ENCODE measurements at places on chromosomes 7 and 10. TPM values are rescaled to one million over a fixed set of nuclear protein-coding genes. Genes with fewer than 3 reads are reported as not detected.

DNA sequence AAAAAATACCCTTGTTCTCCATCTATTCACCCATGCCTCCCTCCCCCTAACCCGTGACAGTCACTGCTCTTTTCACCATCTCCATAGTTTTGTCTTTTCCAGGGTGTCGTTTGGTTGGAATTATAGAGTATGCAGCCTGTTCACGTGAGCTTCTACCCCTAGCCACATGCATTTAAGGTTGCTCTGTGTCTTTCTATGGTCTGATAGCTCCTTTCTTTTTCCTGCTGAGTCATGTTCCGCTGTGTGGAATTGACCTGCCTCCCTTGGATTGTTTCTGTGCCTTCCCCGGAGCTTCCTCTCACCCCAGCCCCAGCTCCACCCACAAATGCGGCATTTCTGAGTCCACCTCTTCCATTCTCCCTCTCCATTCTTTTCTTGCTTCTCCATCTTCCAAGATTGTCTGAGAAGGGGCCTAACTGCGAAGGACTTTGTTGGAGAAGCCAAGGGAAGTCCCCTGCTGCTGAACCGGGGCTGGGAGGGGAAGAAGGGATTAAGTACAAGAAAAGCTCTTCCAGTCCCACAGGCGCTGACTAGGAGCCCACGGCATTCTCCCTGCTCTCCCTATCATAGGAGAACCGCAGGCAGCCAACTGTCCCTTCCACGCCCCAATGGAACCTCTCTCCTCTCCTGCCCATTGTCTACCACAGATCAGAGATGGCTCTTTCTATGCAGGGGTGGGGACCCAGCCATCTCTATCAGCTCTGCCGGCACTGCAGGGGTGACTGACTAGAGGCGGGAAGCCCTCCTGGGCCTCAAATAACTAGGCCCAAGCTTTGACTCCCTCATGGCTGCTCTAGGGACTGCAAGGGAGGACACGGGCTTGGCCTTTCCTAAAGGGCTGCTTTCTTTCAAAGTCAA, 87.5 kb upstream of the ANLN start:
- no peak for DNase-seq

GRCh38 chr10:47145290-47145934, 154.6 kb upstream of the GDF10 start:
- no peak for DNase-seq

DNA sequence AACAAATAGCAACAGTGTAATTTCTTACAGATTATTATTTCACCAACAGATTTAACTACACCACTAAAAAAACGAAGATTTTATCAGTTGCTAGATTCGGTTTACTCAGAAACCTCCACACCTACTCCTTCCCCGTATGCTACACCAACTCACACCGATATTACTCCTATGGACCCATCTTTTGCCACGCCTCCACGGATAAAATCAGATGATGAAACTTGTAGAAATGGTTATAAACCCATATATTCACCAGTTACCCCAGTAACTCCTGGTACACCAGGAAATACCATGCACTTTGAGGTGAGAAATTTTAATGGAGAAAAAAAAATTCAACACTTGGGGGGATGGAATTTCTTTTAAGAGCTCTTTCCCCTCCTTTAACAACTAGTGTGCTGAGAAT, 92.5 kb downstream of the KMT2E start:
- no peak for DNase-seq

DNA sequence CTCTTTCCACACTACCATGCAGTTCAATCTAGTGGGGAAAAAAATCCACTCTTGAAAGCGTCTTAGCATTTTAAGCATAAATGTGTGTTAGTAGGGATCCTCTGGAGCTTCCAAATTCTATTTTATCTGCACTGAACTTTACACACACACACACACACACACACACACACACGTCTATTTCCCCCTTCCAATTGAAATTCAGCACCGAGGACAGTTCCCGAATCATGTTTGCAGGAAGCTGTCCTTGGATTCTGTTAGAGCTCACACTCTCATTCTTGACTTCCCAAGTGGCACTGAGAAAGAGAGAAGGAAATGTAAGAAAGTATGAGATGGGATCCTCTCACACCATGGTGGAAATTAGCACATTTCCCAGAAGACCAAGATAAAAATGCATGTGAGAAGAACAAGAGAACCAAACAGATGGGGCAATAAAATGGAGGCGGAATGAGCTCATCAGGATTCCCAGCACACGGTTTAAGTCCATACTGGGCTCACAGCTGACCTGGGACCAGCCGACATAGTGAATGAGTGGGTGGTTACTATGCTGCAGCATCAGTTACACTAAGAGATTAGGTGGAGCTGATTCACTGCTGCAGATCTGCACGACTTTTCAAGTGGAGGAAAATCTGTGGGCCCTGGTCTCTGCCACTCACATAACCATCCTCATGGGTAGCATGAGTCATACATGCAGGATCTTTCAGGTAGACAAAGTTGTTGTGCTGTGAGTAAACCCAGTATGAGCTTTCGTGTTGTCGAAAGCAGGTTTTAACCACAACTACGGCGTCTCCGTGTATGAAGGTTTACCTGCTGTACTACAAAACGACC, 3.3 kb upstream of the NPTX2 start:
- DNase-seq: no peak

- no peak for DNase-seq
Measured at GRCh38 chr10:15123749-15124184, 26.6 kb downstream of the RPP38 start.

DNA sequence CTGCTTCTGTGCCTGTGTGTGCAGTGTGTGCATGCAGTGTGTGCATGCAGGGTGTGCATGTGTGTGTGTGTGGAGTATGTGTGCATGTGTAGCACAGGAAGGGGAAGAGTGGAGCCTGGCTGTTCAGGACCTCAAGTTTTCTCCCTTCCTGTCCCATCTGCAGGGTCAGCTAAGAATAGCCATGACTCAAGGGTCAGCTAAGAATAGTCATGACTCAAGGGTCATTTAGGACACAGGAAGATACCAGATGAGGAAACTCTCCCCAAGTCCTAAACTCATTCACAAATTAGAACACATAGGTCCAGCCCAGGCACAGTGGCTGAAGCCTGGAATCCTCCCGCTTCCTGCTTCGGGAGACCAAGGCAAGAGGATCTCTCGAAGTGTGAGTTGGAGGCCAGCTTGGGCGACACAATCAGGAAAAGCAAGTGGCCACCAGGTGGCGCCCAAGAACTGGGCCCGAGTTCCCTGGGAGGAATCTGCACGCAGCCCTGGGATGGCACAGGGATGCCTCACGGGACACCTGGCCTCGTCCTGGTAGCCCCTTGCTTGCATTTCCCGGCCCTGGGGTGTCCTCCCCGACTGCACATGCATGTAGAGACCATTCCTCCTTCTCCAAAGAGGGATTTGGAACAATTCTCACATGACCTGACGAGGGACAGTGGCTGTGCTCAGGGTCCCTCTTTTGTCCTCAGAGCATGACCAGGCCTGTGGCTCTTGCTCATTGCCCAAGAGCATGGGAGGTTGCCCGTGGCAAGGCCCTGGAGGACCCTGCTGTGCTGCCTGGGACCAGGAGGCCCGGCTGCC, 21.4 kb upstream of the VOPP1 start:
- DNase-seq: peak; percentile 64

DNA sequence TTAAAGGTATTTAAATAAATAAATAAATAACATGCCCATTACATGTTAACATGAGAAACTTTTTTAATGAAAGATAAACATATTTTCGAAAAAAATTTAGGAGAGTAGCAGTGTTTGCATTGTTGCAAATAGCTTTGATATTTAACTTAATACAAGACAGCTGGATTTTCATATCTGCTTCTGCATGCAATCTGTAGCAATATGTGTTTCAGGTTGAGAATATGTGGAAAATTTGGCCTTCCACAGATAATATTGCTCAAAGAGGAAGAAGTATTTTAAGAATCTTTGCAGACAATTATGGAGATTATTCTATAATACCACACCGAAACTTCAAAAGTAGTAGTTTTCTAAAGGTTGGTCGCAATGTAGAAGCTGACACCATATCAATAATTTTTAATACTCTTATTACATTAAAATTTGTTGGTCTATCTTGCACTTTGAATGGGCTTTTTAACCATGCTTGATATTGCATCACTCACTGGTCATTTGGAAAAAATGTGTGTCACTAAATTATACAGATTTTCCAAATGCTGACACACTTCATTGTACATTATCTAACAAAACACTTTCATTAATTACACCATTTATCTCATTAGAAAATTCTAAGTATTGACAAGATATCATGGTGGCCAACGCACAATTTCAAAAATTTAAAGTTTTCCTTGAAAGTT, 229.8 kb upstream of the HDAC9 start:
- DNase-seq: no peak

GRCh38 chr10:103058034-103058433, 135.0 kb downstream of the NT5C2 start:
- no peak for DNase-seq

GRCh38 chr10:55287346-55287745, 486.3 kb upstream of the PCDH15 start:
- DNase-seq: no peak

DNA sequence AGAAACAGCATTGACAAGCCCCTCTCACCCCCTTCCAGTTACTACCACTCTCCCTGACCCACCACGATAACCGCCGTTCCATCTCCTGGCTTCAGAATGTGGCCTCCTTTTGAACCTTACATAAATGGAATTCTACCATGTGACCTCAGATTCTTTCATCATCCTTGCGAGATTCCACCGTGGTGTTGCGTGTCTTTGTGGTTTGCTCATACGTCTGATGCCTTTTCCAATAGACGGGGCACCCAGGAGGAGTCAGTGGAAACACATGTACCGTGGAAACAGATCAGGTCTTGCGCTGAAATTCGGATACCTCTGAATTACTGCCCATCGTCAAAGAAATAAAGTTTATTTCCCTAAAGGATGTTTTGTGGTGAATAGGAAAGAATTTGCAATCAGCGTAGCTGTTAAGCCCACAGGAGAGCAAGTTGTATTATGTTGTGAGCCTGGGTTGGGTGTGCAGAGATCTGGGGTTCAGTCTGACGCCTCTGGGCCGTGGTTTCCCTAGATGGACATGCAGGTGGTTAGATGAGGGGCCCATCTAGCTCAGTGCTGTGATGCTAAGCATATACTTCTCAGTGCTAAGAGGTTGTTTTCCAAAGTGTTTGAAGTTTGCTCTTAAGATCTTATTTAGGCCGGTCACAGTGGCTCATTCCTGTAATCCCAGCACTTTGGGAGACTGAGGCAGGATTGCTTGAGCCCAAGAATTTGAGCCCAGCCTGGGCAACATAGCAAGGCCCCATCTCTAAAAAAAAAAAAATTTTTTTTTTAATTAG, 29.1 kb downstream of the GTF2IRD1 start:
- no peak for DNase-seq

- DNase-seq: no peak
Measured at GRCh38 chr10:24463611-24464426, 254.9 kb downstream of the KIAA1217 start.

DNA sequence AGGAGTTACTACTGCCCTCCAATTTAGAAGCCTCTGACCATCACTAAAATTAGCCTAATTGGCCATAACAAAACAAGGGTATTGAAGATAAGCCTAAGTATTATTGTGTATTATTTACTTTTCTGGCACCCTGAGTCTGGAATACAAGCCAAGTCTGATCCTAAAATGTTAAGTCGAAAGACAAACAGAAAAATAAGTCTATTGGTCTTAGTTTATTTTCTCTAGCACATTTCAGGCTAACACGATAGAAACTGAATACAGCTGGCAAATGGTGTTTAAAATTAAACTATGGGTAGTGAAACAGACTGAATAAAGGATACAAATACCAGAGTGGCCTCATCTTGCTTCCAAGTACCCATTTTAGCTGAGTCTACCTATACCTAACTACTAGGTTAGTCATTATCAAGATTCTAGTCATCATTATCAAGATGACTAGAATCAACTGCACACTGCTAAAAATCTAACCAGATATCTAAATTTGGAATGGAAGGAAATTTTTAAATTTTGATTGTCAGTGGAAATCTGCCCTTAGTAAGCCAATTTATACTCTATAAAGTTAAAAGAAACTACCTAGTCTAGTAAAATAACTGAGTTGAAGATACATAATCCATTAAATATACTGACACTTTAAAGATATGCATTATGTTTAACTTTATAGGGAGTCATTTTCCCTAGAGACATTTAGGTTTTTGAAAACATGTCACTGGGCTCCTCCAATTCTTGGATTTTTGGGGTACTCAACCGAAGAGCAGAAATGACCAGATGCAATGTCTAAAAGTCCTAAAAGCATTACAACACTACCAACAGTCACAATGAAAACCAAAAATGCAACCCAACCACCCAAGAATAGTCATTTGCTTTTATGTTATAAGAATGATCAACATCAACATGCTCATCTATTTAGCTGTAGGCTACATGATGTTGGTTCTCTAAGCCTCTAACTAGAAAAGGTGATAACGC, 80.9 kb downstream of the NT5C2 start:
- DNase-seq: no peak

DNA sequence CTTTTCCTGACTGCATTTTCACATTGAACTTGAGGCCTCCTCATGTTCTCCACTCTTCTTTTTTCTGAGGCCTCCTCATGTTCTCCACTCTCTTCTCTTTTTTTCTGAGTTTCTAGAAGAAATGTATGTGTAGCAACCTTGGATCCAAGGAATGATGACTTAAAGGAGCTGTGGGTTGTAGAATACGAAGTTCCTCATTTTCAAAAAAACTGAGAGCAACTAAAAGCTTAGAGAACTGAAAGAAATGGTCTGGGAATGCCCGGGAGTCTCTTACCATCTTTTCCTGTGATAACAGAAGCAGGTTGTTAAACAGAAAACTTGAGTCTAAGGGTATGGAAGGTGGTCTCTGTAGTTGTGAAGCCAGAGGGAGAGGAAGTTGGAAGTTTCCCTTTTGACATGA, 32.8 kb downstream of the MRPS33 start:
- DNase-seq: no peak

DNA sequence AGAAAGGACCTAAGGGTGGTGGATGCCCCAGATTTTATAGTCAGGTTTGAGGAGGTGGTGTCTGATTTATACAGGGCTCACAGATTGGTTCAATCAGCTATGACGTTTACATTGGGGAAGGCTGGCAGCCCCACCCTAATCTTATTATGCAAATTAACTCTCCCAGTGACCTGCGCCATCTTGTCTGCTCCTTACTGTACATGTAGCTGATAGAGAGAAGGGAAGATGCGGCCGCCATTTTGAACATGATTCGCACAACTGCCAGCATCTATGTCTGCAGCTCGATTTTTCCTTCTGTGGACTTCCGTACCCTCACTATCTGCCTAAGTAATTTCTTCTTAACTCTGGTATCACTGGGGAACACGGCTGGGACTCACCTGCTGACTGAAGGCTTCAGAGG, 619.0 kb upstream of the DPP6 start:
- no peak for DNase-seq

GRCh38 chr10:49225218-49225876, 37.2 kb upstream of the TMEM273 start:
- DNase-seq: peak; percentile 59

- peak; percentile 54 for DNase-seq
Measured at GRCh38 chr10:1240341-1240775, 184.2 kb downstream of the WDR37 start.

The TET1 gene
- 4.5 TPM for total RNA-seq

The C10orf143 gene
- 2.3 TPM for total RNA-seq

The SLK gene
- 32.8 TPM for total RNA-seq

The TAS2R3 gene
- 0.56 TPM for total RNA-seq

The EN2 gene
- 0.11 TPM for total RNA-seq

The MRLN gene
- total RNA-seq: not detected

The STEAP2 gene
- total RNA-seq: 46.3 TPM
